ENCODE measurements at places on chromosomes 2 and 18.

GRCh38 chr2:136468799-136469369 is 296.5 kb upstream of the THSD7B start:
- peak; percentile 26 for DNase-seq

DNA sequence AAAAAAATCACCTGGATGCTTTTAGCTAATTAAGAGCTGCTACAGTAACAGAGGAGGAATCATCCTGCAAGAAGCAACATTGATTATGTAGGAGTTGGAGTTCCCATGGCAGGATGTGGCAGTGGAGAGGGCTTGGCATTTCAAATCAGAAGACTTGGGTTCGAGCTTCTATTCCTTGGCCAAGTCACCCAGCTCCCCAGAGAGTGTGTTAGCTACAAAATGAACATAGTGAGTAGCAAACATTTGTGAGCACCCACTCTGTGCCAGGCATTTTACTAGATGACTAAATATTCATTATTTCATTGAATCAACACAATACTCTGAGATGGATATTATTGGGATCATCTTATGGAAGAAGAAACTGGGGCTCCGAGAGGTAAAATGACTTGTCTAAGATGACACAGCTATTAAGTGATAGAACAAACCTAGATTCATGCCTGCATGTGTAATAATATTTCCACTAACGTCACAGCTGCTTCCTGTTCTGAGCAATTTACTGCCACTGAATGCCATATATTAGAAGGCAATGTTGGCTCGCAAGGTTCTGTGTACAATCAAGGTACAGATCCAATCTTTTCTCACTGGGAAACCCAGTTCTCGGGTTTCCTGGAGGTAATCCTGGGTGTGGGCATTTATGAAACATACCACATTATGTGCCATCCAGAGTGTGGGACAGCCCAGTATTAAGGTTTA is 18.0 kb downstream of the NTSR2 start:
- DNase-seq: no peak

DNA sequence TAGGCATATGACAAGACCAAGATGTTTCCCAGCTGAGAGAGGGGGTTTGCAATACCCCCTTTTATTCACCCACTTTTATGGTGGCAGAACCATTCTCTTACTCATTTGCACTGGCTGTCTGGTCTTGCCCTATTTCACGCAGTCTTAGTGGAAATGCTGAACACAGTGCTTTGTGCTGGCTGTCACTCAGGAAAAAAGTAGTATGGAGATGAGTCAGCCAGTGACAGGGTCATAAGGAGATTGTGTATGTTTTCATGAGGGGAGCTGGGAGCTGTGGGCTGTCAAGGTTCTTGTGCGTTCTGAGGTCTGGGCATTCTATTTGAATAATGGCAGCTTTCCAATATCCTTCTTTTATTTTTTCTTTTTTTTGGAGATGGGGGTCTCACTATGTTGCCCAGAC is 10.9 kb upstream of the CNRIP1 start:
- no peak for DNase-seq

DNA sequence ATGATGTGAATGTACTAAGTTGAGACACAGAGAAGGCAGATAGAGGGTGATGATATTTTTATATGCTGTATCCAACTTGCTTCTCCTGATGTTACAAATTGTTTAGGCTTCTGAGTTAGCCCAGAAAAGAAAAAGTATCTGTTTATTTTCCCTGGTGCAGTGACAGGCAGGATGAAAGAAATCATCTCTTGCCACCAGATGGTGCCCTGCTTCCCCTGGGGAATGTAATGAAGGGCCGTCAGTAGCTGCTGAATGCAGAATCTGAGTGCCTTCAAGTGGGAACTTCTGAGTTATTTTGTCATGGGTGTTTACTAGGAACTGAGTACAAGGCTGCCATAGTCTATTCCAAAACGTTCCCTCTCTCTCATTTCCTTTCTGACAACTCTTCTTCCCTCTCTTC is 525.6 kb downstream of the MBD2 start:
- peak; percentile 55 for DNase-seq

GRCh38 chr18:12287131-12287681 is 20.8 kb upstream of the TUBB6 start:
- peak; percentile 77 for DNase-seq

Data from GM23338 (cell line).